Mesenteric fat pad (tissue), 1 donor: ENCODE measurements at places on chromosomes 12 and 14.

DNA sequence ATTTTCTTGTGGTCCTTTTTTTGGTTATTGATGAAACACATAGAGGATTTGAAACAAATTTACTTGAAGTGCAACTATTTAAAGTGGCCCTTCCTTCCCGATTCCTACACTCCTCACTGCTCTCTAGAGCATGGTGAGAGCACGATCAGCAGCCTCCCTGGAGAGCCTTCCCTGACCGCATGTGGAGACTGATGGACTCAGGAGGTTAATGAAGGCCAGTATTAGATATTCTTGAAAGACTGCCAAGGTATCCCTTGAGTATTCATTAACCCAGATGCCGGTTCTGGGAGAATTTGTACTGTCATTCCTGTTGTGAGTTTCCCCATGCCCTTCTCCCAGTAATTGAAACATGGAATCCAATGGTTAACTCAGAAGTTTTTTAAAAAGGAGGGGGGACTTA is 102.8 kb upstream of the FGD4 start:
- DNase-seq: no peak

DNA sequence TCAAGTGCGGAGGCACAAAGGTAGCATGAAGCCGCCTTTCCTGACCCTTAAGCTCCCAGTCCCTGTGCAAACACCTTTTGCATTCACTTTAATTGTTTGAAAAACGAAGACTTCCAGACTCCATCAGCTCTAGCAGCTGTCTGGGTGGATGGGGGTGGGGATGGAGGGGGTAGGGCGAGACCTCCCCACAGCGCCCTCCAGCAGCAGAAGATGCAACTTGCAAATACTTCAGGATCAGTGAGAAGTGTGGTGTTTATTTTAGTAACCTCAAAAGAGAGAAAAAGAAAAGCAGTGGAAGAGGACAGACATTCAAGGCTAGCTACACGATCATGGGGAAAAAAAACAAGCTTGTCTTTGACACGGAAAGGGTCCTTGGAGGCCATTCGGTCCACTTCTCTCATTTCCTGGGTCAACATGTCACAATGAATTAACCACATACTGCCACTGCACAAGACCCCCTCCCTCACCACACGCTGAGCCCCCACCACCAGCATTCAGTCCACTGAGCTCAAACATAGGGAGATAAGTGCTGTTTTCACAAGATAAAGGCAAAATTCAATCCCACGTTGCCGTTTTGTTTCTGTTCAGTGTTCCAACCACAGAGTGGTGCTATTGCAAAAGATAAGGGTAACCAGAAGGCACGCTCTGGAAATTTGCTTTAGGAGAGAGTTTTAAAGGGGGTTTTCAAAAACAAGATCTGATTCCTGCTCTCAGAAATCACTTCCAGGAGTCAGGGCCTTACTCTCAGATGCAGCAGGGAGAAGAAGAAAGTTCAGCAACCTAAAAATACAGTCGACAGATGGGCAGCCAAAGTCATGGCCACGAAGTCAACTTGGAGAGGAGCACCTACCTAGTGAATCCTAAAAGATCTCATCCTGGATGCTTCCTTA is 3.3 kb upstream of the NTF3 start:
- DNase-seq: no peak

DNA sequence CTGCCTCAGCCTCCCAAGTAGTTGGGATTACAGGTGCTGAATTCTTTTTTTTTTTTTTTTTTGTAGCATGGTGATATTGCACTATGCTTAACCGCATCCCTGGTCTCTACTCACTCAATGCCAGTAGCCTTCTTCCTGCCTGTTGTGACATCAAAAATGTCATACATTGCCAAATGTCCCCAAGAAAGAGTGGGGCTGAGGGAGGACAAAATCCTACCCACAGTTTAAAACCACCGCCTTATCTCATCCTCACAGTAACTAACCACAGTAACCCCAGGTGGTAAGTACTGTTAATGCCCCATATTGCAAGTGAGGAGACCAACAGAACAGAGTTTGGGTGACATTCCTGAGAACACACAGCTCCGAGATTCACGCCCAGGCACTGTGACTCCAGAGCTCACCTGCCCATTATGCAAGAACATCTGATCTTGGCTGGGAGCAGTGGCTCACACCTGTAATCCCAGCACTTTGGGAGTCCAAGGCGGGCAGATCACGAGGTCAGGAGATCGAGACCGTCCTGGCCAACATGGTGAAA is 19.6 kb downstream of the MORN3 start:
- DNase-seq: no peak

DNA sequence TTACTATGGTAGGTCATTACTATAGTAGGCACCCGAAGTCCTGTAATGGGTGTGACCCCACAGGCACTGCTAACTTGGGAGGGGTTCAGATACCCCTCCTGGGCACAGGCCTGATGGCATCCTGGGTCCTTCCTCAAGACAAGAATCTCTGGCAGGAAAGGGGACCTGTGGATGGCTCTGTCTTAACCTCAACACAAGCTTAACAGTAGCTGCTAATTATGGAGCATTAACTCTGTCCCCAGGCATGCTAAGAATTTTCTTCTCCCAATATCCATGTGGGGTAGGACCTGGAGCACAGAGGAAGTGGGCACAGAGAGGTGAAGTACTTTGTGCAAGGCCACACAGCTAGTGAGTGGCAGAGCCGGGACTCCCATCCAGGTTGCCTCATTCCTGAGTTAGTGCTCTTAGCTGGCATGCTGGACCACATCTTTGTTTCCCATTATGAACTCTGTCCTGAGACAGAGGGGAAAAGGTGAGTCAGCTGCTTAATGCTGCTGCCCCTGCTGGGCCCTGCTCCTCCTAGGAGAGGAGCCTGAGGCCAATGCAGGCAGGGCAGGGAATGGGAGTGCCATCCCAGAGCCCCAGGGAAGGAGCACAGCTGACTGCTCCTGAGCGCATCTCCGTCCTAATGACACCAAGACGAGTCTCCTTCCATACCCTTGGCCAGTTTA is 32.1 kb downstream of the GALNT16 start:
- DNase-seq: peak; percentile 68

DNA sequence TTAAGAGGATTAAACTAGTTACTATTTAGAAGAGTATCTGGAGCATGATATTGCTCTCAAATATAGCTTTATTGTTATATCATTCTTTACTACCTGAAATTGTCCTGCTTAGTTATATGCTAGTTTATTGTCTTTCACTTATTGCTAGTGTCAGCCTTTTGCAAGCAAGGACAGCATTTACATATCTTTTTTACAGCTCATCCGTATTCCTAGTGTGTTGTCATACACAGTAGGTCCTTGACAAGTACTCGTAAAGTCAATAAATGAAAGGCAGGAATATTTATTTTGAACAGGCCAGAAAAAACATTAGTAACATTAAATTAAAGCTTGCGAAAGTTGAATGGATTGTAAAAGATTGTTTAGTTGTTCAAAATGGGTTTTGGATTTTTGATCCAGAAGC is 35.0 kb downstream of the CRADD start:
- DNase-seq: no peak

DNA sequence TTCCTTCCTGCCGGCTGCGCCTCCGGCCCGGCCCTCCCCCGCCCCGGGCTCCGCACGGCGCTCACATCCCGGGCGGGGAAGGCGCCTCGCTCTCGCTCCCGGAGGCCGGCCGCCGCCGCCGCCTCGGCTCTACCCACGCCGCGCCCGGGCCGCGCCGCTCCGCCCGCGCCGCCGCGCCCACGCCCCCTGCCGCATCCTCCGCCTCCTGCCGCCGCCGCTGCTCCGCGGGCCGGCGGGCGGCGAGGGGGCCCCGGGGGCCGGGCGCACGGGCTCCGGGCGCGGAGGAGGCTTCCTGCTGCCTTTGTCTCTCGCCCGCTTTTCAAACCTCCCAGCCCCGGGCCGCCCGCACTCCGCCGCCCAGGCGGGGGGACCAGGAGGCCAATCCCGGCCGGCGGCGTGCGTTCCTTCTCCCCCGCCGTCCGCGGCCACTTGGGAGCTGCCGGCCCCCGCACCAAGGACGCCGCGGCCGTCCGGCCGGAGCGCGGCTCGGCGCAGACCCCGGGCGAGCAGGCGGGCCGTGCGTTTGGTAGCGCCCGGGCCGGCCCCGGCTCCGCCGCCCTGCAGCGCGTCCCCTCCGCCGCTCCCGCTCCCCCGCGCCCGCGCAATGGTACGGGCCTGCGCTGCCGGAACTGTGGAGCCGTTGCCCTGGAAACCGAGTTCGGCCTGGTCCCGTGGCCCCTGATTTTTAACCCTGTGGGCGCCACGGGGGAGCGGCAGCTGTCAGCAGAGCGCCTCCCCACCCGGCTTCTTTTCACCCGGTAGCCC is at the start of gene FBXL14:
Gene FBXL14 (minus strand): TSS at position 321 of the 765 bp plus-strand sequence. CDS start 515 bp downstream, outside the sequence.
- DNase-seq: peak; percentile 95

GRCh38 chr12:31835276-31835882 is 106.6 kb upstream of the AMN1 start:
- DNase-seq: no peak

DNA sequence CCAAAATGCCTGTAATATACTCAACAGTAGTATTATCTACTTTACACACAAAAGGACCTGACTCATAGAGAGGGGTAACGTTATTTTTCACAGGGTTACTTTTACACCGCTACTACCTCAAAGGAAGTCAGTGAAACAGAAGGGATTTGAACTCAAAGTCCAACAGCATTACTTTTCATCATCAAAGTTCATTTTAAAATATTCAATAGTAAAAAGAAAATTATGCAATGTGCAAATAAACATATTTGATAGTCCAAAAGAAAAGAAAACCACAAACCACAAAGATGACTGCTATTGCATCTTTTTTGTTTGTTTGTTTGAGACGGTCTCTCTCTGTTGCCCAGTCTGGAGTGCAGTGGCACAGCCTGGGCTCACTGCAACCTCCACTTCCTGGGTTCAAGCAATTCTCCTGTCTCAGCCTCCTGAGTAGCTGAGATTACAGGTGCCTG is 15.5 kb downstream of the KIF21A start:
- no peak for DNase-seq

GRCh38 chr14:21537090-21537424 is 10.9 kb upstream of the SALL2 start:
- no peak for DNase-seq

DNA sequence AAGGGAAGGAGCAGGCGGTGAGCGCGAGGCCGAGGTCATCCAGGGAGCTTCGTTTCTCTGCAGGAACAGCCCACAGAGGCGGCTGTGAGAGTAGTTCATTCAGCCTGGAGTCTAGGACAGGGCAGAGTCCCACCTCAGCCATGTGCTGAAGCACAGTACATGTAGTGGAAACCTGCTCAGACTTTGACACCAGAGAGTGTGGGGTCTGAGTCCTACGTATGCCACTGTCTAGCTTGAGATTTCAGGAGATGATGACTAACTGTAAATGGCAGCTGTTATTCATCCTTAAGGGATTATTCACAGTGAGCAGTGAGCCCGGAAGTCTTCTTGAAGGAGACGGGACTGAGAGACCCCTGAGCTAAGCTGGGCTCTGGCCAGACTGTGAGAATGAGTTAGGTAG is 938 bp upstream of the SLC6A13 start:
- DNase-seq: no peak

DNA sequence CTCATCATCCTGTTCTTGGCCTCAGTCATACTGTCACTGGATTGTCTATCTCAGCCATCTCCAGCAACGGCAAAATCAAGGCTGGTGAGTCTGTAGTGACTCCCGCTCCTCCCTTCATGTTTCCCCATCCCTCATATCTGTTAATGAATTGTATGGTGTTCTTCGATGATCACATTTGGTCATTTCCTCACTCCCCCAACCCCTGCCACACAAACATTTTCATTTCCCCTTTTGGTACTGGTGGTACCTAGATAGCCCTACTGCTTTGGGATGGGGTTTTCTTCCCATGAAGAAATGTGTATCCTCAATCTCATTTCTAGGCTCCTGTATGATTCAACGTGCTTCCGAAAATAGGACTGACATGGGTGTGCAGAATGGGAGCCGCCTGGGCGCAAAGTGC is 2.7 kb upstream of the KLHL33 start:
- no peak for DNase-seq

GRCh38 chr12:80413462-80413861 is 30.6 kb upstream of the PTPRQ start:
- DNase-seq: no peak

- DNase-seq: peak; percentile 37
Measured at GRCh38 chr12:111570084-111570961, 28.8 kb downstream of the ATXN2 start.
